IPS-NIHi11 (cell line): ENCODE measurements at places on chromosomes 7 and 10.

- no peak for DNase-seq
Measured at GRCh38 chr7:87151729-87152111, 533 bp upstream of the DMTF1 start.

DNA sequence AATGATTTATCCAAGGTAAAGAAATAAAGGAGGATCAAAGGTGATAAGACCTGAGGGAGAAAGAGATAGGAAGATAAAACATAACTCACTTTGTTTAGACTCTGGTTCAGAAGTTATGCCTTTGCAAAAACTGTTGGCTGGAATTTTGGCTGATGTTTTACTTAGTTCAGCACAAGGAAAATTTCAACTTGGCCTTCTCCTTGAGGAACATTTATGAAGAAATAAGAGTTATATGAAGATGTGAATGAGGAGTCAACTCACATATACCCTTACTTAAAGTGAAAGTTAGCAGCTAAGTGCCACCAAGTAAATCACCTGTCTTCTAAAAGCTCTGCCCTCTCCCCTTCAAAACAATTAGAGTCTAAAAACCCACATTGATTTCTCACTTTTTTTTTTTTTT, 39.7 kb upstream of the COL1A2 start:
- no peak for DNase-seq

DNA sequence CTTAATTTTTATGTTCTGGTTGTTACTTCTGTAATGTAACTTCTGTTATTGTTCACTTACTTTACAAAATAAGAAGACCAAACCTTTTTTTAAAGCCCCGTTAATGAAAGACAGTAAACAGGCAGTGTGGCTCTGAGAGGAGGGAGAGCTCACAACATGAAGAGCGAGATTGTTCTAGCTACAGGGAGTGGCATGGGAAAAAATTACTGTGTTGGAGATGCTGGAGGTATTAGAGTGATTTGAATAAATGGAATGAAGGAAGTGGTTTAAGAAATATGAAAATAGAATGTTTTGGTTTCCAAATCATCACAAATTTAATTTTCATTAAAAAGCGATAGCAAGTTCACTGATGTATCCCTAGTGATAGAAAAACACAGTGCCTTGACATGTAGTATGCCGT, 31.8 kb downstream of the REEP3 start:
- no peak for DNase-seq

- DNase-seq, result no peak
Measured at GRCh38 chr7:157520249-157520648, 183.4 kb downstream of the DNAJB6 start.

GRCh38 chr7:71198887-71199286, 66.9 kb downstream of the GALNT17 start:
- no peak for DNase-seq

DNA sequence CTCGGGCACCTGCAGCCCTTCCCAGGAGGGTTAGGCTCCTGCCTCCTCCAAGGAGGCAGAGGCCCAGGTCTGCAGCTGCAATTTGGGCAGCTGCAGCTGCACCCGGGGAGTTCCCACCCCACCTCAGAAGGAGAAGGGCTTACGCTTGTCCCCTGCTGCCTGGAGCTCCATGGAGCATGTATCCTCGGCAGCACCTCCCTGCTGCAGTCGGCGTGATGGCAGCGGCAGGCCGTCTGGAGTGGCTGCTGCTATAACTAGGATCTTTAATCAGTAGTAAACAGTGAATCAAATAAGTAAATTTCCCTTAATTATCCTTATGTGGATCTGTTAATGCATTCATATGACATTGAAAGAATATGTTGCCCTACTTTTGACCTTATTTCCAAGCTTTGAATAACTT, 167.0 kb downstream of the PON1 start:
- DNase-seq, result no peak

DNA sequence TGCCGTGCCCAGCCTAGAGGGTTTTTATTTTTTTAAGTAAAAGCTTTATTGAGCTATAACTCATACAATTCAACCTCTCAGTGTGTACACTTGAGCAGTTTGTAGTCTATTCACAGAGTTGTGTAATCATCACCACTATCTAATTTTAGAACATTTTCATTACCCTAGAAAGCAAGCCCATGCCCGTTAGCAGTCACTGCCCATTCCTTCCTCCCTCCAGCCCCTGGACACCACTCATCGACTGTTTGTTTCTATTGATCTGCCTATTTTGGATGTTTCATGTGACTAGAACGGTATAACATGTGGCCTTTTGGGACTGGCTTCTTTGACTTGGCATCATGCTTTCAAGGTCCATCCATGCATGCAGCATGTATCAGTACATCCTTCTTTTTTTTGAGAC, 25.7 kb upstream of the SEC61A2 start:
- DNase-seq, result no peak

GRCh38 chr7:39811161-39811614, 138.9 kb upstream of the CDK13 start:
- DNase-seq, result no peak

GRCh38 chr7:77466450-77466849, 50.3 kb upstream of the GSAP start:
- no peak for DNase-seq

DNA sequence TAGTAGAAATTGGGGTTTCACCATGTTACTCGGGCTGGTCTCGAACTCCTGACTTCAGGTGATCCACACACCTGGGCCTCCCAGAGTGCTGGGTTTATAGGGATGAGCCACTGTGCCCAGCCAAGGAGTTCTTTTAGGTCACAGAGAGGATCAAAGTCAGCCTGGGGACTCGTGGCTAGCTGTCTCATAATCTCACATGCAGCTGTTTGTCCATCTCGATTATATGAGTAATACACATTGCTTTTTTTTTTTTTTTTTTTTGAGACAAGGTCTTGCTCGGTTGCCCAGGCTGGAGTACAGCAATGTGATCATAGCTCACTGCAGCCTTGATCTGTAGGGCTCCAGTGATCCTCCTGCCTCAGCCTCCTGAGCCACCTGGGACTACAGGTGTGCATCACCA, 2.2 kb downstream of the IFT22 start:
- no peak for DNase-seq

DNA sequence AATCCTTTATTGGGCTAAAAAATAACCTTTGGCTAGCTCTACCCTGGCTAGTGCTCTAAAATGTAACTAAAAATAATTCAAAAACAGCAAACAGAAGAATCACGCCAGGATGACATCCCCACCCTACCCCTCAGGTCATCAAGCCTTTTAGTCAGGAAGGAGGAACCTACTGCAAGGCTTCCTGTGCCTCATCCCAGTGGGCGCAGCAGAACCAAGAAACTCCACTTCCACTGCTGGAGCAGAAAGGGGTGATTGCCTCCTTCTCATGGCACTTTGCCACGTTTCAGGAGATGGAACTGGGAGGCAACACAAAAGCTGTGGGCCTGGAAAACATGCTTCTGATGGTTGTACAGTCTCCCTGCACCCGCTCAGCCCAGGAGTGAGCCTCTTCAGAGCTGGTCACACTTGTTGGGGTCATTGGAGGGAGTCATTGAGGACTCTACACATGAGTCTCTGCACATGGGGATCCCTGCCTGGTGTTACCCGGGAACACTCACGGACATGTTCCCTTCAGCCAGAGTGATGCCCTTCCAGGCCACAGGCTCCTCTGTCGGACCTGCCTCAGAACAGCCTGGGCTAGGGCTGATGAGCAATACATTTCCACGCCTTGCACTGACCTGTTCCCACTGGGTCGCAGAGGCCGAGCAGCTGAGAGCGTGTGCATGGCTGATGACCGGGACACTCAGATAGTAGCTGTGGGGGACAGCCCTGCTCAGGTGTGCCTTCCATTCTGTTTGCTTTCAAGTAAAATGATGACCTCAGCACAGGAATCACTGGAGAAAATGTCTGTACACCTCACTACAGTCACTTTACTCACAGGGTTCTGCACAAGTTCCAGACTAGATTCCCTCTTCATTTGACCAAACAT, 355.3 kb downstream of the FGFR2 start:
- DNase-seq, result no peak

DNA sequence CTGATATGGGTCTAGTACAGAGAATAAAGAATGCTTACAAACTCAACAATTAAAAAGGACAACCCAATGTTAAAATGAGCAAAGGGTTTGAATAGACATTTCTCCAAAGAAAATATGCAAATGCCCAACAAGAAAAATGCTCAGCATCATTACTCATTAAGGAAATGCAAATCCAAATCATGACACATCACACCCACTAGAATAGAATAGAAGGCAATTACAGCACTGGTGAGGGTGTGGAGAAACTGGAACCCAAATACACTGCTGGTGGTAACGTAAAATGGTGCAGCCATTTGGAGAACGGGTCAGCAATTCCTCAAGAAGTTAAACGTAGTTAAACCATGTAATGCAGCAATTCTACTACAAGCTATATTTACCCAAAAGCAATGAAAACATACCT, 53.8 kb downstream of the KDM7A start:
- no peak for DNase-seq

DNA sequence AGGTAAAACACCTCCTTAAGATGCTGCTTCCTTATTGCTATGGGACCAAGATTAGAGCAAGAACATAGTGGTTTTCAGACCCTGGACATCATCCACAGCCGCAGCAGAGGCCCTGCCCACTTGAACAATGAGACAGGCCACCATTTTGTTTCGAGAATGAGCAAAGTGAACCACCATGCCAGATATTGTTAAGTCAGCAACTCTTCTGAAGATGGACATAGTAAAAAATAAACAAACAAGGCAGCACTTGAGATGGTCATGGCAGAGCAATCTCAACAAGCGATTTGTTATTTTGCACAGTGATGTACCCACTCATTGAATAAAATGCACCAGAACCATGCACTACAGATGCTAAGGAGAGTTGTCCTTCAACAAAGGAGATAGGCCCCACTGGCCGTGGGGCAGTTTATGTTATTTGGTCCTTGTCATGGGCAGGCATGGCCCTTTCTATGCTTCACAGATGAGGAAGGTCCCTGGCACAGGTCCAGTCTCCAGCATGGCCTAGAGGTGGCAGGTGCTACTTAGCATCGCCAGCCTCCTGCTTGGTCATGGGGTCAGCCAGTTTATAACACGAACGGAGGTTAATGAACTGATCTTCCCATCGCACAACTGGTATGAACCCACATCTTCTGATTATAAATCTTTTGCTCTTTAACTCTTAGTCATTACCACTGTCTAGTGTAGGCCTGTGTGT, 44.1 kb downstream of the IKZF1 start:
- no peak for DNase-seq

- DNase-seq, result no peak
Measured at GRCh38 chr7:158588878-158589442, 1.3 kb upstream of the PTPRN2 start.

- DNase-seq, result no peak
Measured at GRCh38 chr7:135186841-135187253, 16.3 kb upstream of the CYREN start.

DNA sequence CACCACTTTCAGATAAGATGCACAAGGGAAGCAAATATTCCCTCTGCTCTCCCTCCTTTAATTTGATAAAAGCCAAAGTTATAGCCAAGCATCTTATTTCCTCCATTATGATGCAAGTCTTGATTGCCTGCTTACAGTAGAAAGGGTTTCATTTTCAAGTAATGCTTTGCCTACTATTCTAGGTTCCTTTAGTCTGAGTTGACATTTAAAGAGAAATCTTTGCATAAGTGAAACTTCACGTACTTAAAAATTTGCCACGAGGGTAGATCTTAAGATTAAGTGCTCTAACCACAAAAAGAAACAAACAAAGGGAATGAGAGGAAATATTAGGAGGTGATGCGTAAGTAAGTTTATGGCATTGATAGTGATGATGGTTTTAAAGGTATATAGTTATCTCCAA, 78.1 kb upstream of the VWDE start:
- DNase-seq, result no peak

DNA sequence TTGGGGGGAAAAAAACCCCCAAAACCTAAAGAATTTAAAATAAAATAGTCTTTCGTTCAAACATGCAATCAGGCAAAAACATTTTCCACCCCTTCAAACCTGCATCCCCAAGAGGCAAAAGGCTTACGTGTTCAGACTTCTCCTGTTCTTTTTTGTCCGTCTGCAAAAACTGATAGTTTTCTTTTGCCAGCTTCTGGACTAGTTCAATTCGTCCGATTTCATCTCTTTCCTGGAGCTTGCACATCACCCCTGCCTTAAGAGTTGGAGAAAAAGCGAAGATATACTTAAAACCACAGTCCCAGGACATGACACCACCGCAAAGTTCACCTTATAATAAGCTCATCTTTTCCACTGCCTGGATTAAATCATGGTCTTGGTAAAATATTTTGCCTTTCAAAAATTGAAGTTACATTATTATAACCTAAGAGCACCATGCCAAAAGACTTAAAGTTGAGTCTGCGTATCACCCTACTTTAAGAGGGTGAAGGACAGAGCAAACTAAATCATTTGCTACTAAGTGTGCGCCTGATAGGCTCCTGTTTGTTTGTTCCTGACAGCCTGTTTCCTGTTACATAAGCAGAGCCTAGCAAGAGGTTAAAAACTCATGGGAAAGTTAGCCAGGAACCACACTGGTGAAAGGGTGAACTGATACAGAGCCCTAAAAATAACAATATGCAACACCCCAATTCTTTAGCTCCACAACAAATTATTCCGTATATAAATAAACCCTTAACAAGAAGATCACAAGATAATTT, 137.0 kb downstream of the RAPGEF5 start:
- no peak for DNase-seq

DNA sequence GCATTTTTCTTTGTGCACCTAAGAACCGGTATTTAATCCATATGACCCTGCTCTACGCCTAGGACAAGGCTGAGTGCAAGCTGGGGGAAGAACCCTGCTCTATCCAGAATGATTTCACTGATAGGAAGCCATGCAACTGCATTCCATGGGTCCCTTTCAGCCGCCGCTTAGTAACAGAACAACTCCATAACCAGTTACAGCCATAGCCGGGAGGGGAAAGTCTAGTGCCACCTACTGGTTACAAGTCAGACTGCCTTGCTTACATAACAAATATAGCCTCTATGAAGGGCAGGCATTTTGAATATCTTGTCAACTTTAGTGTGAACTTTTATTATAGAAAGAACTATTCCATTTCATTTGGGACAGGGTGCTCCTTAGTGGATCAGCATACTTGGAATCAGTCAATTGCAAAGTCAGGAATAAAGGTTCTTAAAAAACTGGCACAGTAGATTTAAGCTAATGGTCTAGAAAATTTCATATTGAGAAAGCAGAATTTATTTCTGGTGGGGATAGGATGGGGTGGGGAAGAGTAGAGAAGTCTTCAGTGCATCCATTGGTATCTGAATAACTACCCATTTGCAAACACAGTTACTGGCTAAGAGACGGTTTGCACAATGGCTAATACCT, 521.7 kb downstream of the ADRA2A start:
- DNase-seq, result peak; percentile 68
